ENCODE measurements at places on chromosomes 12 and 14.

DNA sequence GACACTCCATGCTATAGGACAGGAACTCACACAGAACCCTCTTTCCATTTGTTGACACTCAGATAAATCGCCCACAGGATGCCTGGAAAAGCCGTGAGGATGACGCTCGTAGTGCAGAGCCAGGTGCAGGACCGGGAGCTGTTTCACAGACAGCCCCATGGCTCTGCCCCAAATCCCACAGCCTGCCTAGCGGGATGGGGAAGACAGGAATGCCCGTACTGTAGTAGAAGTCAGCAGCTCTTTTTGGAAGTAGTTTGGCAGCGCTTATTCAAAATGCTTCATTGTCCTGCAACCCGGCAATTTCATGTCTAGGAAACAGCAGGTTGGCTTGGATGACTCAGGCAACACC, 41.6 kb downstream of the JAG2 start:
- peak; percentile 25 for DNase-seq

GRCh38 chr14:93496856-93497741, 66.4 kb downstream of the UNC79 start:
- no peak for DNase-seq

- no peak for DNase-seq
These were observed 50.4 kb downstream of the SLC6A15 start for GRCh38 chr12:84862186-84862585.

DNA sequence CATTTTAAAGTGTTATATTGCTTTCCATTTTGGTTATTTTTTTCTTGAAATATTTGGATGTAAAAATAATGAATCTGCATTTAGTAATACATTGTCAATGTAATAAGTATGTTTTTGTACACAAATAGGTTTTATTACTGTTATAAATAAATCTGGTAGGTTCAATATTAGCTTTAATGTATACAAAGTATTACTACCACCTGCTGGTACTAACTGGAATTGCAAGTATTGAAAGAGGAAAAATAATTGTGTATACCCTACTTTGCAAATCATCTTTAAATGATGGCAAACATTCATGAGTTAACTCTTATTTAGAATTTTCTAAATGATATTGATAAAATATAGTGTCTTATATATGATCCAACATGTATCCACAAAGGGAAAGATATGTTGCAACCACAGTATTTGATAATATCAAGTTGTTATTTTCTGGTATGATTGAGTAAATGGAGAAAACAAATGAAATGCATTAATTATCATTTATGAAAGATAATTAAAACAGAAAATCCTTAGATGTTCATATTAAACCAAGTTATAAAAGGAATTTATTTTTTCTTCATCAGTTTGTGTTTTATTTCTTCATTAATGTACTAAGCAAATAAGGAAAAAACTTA, 3.2 kb downstream of the OR4K2 start:
- no peak for DNase-seq

DNA sequence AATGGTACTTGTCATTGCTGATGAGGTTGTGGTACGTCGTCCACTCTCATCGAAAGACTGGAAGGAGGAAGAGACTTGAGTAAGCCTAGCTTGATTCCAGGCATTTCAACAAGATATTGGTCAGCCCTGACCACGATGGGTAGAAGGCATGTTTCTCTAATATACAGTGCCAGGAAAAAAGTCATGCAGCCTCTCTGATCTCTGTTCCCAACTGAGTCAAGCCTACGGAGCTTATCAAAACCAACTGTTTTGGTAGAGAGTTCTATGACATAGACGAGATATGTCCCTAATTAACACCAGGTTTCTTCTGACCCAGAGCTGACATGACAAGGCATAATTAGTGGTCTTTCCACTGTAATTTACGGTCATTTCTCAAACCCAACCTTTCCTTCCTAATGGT, 58.5 kb downstream of the NIN start:
- DNase-seq: no peak

GRCh38 chr12:124695861-124696260, 128.4 kb upstream of the NCOR2 start:
- no peak for DNase-seq

- no peak for DNase-seq
These were observed 179.4 kb downstream of the ESR2 start for GRCh38 chr14:64114796-64115195.

GRCh38 chr12:114671443-114672411, 12.2 kb downstream of the TBX3 start:
- peak; percentile 60 for DNase-seq

DNA sequence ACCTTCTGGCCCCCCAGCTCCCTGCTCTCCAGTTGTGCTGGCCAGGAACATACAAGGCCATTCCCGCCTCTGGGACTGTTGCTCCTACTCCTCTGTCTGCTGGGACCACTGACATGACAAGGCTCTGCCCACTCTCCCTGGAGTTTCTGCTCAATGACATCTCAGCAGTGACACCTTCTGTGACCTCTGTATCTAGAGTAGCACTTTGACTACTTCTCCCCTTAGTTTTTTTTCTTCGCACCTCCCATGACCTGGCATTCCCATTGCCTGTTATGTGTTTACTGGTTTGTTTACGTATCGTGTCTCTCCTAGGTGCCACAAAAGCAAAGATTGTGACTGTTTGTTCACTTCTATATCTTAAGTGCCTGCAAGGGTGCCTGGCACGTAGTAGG, 40.1 kb upstream of the TMEM263 start:
- DNase-seq: no peak

DNA sequence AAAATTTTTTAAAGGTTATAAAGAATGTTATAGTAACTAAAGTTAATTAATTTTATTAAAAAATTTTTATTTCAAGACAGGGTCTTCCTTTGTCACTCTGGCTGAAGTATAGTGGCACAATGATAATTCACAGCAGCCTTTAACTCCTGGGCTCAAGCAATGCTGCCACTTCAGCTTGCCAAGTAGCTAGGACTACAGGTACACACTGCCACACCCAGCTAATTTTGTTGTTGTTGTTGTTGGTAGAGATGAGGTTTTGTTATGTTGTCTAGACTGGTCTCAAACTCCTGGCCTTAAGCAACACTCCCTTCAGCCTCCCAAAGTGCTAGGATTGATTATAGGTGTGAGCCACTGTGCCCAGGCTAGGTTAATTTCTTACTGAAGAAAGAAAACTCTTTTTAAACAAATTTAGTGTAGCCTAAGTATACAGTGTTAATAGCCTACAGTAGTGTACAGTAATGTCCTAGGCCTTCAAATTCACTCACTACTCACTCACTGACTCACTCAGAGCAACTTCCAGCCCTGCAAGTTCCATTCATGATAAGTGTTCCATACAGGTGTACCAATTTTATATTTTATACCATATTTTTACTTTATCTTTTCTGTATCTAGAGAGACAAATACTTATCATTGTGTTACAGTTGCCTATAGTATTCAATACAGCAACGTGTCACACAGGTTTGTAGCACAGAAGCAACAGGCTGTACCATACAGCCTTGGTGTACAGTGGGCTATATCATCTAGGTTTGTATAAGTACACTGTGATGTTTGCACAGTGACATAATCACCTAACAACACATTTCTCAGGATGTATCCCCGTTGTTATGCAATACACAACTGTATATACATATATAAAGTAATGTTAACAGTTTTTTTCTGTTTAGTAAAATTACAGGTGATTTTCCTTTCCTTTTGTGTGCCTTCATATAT, 24.7 kb upstream of the DNAAF2 start:
- DNase-seq: no peak

- DNase-seq: peak; percentile 50
These were observed 32.5 kb downstream of the MMP17 start for GRCh38 chr12:131860472-131861260.

DNA sequence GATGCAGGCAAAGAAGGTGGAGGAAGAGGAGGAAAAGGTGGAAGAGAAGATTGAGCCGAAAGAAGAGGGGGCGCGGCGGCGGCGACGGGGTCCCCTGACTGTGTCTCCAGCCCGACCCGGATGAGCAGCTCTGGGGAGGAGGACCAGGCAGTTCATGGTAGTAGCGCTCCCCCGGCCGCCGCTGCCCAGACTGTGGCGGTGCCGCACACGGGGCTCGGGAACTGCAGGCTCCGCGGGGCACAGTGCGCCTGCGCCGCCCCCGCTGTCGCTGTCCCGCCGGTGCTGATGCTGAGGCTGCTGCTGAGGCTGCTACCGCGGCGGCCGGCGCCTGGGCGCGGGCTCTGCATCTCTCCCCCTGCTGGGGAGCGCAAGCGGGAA, at the start of gene KCNH5:
Gene KCNH5 (minus strand): TSS at position 225 of the 378 bp plus-strand sequence. CDS start 272 bp downstream, outside the sequence.
- peak; percentile 68 for DNase-seq

DNA sequence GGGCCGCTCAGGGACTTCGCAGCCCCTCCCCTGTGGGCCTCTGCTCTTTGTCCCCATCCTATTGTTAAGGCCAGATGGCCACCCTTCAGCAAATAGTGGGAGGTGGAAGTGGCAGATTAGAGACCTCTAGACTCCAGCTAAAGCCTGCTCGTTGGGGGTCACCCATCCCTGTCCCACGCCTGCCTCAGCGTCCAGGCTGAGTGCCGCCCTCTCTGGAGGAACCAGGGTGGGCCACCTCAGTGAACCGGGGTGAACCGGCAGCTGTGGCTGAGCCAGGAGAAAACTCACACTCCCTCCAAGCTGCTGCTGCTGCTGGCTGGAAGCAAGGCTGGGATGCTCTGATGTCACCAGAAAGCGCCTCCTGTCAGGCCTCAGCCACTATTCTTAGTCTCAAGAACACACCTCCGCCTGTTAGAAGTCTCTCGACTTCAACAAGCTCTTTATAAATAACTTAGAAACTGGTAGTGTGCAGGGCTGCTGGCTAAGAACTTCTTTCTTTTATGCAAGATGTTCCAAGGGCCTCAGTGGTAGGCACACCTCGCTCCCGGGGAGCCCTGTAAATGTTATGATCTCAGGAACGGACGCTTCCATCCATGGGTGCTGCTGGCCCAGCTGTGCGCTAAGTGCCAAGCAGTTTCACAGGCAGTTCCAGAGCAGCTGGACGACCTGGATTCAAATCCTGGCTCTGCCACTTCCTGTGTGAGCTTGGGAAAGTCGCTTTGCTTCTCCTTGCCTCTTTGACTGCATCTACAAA, 19.8 kb upstream of the TESC start:
- no peak for DNase-seq

DNA sequence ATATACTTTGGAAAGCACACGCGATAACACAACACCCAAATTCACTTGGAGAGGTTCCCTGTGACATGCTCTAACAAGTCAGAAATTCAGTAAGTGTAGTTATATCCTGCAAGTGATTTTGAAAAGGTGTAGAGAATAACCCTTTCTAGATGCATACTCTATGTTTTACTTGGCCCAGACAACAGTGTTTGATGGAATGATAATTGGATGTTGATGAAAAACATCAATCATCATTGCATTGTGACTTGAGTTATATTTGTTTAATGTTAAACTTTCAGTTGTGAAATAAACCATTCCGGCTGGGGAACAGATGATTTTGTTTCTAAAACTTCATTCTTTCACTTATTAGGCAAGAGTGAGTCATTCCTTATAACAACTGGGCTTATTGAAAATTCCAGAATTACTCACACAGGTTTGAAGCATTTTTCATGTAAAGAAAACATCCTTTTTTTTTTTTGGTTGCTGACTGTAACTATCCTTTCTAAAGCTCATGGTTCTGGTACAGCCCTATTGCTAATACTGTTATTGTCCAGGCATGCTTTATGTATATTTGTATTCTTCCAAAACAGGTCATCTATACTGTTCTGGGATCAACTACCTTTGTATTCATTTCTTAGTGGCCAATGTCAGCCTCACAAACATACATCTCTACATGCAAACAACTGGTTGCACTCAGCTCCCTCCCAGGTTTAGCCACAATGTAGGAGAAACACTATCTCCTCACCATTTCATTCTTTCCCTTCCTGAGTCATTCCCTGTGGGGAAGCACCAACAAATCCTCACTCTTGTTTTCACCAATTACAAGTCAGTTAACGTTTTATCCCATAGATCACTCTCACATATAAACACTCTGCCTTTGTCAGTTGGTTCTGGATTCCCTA, 121.2 kb upstream of the LRIG3 start:
- DNase-seq: no peak

- no peak for DNase-seq
These were observed 51.1 kb downstream of the ZFYVE26 start for GRCh38 chr14:67765192-67765834.

GRCh38 chr14:26709019-26709418, 111.2 kb upstream of the NOVA1 start:
- no peak for DNase-seq

- no peak for DNase-seq
These were observed 44.0 kb upstream of the LRTM2 start for GRCh38 chr12:1776170-1776921.

DNA sequence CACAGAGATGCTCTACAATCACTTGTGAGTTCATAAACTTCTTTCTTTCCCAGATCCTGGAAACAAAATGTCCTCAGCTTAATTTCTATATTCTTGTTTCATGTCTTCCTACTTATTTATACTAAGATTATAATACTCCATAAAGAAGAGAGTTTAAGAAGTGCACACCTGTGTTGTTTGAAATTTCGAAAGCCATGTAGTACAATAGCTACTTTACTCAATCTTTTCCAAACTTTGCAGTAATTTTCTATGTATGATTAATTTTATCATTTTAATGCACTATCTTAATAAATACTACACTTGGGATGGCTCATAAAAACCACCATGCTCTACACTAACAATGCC, 300 bp upstream of the TTC5 start:
- DNase-seq: no peak

DNA sequence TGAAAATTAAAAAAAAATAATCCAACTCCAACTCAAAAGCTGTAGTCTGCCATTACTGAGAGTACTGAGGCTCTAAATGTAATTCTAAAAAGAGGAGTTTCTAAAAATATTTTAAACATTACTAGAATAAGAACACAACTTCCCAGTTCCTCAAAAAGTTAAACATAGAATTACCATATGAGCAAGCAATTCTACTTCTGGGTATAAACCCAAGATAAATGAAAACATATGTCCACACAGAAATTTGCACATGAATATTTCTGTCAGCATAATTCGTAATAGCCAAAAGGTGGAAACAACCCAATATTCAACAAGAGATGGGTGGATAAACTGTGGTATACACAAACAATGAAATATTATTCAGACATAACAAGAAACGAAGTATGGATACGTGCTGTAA, 15.0 kb upstream of the NR2C1 start:
- DNase-seq: no peak

GRCh38 chr14:88128816-88129215, 123.9 kb downstream of the GPR65 start:
- no peak for DNase-seq

- DNase-seq: no peak
These were observed 18.3 kb upstream of the SLC38A2 start for GRCh38 chr12:46390881-46391280.

DNA sequence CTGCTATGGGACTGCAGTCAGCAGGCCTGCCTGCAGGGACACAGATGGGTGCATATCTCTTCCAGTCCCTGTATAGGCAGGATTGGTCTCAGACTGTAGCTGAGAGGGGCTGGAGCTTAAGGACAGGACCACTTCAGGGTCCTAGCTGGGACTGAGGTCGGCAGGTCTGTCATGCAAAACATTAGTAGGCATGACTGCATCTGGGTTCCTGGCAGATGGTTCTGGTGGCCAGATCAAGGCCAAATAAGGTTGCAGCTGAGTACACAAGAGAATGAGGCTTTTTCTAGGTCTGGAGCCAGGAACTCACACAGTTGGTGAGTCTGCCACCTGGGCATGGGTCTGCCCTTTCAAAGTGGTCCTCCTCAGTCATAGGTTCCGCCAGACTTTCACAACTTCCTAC, 155.8 kb downstream of the TPH2 start:
- no peak for DNase-seq

DNA sequence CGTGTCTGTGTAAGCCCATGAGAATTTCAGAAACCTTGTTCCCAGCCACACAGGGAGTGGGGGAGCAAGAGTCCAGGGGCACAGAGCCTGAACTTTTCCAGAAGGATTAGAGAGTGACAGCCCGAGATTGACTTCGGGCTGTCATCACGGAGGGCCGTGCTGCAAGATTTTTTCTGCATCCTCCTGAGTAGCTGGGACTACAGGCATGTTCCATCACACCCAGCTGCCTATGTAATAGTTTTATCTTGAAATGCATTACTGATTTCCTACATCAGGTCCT, 14.4 kb downstream of the EVL start:
- DNase-seq: no peak

All from mesothelial cell of epicardium (in vitro differentiated cells).